ENCODE measurements at places on chromosomes 2 and 18.

GRCh38 chr2:44184106-44184505, 15.4 kb downstream of the PPM1B start:
- DNase-seq: no peak

DNA sequence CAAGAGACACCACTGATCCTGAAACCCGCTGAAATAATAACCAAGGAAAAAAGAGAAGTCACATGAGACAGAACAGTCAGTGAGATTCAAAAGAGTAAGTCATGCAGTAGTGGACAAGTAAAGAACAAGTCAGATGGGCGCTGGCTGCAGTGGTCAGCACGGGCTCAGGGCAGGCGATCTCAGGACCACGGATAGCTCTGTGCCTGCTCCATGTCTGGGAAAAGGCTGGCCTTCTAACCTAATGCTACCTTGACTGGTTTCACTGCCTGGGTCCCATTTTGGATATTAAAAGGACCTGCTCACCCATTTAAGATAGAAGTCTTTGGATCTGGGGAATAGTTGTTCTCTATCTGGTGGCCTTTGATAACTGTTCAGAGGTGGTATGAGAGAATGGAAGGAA, 61.7 kb upstream of the LCLAT1 start:
- no peak for DNase-seq

DNA sequence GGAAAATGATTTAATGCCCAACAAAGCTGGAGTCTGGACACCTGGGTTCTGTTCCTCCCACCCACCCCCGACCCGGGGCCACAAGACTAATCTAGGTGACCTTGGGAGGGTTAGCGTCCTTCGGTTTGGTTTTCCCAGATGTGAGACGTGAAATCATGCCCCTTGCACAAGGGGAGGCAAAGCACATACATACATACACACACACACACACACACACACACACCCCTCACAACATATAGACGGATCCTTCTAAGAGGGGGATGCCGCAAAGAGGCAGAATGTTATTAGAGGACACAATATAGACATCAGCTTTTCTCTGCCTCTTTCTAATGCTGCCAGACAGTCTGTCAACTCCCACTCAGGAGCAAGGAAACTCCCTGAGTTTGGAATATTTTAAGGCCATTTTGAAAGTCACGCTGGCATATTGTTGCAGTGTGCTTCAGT, 616 bp upstream of the RBMS1 start:
- no peak for DNase-seq

DNA sequence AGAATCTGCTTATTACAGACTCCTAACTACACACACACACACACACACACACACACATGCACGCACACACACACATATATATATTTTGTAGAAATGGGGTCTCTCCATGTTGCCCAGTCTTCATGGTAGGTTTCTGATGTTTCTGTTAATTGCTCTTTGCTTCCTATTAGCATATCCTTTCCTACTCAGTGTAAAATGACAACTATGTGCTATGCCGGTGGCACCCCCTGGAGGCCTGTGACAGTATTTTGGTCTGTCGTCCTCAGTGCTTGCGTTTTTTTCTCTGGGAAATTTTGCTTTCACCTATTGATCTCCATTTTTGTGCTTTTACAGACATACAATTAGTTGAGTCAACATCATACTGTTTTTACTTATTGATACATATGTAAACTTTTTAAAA, 322.1 kb downstream of the LRRTM1 start:
- no peak for DNase-seq

DNA sequence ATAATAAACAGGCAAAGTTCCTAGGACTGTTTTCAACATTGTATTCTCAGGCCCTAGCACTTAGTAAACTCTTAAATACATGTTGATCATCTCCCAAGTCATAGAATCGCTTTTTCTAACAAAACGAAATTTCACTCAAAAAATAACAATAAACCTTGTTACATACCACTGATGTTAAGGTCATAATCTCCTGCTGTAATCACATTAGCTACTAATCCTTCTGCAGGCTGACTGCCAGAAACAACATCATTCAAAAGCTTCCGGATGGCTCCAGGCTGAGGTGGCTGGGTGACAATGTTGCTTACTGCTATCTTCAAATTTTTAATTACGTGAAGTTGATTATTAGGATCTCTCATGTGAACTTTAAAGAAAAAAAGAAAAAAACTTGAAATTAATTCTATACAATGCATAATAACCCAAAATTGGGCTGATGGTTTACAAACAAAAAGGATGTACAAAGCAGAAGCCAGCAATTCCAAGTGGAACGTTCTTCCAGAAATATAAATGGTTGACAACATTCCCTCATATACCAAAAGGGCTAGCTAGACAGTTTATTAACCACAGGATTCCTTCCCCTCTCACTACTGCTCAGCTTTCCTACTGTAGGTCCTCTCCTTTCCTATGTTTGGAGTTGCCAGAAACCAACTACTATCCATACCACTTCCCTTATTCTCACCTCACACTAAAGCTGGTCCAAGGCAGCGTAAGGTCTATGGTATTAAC, 11.6 kb downstream of the TRAPPC8 start:
- no peak for DNase-seq

DNA sequence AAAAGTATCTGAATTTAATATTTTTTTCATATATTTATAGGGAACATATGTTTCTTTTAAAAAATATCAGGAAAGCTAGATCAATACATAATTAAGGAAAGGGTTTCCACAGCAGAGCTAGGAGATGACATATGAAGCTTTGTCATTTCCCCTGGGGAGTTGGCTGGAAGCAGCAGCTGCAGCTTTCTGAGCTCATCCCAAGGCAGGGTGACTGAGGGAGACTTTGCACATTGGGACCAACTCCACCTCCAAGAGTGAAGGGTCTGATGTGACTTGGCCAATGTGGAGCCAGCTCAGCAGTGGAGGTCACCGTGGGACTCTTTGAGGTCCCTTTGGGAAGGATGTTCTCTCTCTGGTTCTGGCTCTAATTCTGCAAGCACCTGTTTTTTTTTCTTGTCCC, 315.1 kb downstream of the RDH14 start:
- no peak for DNase-seq

DNA sequence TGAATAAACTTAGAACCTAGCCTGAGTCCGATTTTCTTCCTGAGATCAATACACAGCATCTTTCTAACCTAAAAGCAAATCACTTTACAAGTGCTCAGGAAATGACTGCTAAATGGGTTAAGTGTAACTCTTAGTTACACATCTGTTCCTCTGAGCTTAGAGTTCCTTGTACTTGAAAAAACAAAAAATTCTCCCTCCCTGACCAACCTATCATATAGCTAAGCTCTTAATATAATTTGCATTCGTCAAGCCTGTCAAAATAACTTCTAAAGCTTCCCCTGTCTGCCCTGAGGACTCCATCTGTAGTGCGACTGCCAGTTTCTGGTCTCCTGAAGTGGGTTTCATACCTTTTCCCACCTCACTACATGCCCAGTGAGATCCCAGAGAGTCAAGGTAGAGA, 190.4 kb downstream of the NCK2 start:
- no peak for DNase-seq

DNA sequence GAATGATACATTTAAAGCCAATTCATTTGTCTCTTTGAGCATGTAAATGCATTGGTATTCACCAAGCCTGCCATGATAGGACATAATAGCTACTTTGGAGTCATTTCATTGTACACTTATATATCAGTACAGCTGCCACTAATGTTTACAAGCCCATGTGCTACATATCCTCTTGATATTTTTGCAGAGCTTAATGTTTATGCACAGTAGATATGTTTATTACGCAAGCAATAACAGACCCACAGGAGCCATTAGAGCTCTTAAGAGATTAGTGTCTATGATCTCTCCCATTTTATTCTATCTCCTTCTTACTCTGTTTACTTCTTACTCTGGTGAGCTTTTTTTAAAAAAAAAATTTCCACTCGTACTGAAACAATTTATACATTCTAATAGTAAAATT, 1132.1 kb upstream of the ZEB2 start:
- DNase-seq: no peak

DNA sequence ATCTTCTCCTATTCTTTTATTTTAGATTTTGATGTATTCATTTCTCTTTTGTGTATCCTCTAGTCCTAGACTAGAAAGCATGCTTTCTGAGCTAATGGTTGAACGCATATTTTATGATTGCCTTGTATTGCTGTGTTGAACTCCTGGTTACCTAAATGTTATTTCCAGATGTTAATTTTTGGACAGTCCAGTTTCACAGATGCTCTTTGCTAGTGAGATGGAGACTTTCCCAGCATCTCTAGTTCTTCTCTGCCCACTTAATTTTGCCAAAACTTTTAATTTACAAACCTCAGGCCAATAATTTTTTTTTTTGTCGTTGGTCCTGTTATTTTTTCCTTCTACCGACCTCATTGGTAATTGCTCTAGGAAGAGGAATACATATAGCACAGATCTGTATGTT, 153.2 kb downstream of the HAUS1 start:
- no peak for DNase-seq

All from activated CD4-positive, CD25-positive, alpha-beta regulatory T cell (primary cell).